ENCODE measurements at places on chromosomes 4 and X. TPM values are rescaled to one million over a fixed set of nuclear protein-coding genes. Genes with fewer than 3 reads are reported as not detected.

- no peak for DNase-seq
Measured at GRCh38 chrX:45323387-45323786, 122.7 kb upstream of the DIPK2B start.

DNA sequence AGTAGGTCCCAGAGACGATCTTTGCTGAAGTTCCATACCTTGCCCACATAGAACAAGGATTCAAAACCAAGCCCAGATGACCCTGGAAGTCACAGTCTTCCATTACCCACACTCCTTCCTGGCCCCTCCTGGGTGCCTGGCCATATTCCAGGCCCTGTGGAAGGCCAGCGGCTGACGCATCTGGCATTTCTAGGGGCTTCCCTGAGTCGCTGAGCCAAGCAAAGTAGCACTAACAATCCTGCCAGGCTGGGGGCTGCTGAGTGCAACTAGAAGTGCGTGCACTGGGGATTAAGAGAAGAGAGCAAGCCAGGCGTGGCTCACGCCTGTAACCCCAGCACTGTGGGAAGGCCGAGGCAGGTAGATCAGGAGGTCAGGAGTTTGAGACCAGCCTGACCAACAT is 175.2 kb upstream of the CPEB2 start:
- no peak for DNase-seq

DNA sequence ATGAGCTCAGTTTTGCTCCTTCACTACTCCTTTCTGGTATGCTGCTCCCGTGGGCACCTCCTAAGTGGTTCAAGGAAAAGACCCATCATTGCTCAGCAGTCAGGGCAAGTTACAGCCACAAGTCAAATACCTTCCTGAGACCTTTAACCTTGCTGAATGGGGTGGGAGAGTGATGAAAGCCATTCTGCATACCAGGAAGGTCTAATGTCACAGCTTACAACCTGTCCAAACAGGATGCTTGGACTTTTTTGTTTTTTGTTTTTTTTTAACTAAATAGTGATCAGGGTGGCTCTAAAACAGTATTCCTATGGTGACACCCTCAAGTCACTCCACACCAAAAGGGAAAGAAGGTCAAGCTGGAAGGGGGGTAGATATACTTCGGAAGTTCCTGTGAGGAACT is 93.1 kb downstream of the GPC3 start:
- no peak for DNase-seq

DNA sequence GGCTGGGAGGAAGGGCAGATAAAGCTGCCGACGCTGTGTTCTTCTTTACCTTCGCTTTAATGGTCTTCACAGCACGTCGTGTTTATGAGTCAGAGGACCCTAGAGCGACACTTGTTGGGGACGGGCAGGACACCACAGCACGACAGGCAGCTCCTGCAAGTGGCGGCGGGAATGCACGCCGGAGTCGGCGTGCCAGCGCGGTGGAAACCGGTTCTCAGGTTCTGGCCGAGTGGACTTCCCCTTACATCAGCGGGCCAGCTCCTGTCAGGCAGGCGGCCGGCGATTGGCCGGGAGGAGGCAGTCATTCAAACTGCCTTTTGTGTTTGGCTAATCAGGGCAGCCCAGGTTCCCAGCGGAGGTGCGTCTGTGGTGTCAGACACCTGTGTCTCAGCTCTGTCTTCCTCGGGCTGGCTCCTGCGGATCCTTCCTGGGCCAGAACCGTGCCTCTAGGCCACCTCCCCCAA is 150.9 kb downstream of the SHROOM3 start:
- peak; percentile 84 for DNase-seq

- DNase-seq, result no peak
Measured at GRCh38 chr4:99135541-99136162, 8.4 kb downstream of the ADH4 start.

DNA sequence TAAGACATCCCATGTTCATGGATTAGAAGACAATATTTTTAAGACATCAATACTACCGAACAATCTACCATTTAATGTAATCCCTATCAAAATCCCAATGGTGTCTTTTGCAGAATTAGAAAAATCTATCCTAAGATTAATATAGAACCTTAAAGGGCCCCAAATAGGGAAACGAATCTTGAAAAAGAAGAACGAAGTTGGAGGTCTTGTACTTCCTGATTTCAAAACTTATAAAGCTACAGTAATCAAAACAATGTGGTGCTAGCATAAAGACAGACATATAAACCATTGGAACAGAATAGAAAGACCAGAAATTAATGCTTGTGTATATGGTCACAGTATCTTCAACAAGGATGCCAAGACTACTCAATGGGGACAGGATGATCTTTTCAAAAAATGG is 42.0 kb downstream of the CENPE start:
- DNase-seq, result no peak

SYTL4 gene
- 3.7 TPM for total RNA-seq

DNA sequence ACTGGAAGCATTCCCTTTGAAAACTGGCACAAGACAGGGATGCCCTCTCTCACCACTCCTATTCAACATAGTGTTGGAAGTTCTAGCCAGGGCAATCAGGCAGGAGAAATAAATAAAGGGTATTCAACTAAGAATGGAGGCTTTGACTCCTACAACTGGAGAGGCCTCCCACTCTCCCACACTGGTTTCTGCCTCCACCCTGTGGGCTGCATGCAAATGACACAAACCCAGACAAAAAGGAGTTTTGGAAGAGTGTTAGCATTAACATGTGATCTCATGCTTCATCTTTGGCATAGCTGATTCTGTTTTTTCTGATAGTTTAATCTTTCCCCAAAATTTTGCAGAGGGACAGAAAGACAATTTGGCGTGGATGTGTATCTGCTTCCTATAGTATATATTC is 80.8 kb upstream of the IQCM start:
- DNase-seq, result no peak

- DNase-seq, result no peak
Measured at GRCh38 chrX:143854006-143854405, 29.9 kb upstream of the UBE2NL start.
